ENCODE measurements at places on chromosomes 1 and 21.
A peak's percentile ranks its signal among the peaks of the same experiment; 100 is the strongest.

GRCh38 chr1:66916320-66916719 lies 8.3 kb downstream of the DNAI4 start:
- DNase-seq, result no peak

DNA sequence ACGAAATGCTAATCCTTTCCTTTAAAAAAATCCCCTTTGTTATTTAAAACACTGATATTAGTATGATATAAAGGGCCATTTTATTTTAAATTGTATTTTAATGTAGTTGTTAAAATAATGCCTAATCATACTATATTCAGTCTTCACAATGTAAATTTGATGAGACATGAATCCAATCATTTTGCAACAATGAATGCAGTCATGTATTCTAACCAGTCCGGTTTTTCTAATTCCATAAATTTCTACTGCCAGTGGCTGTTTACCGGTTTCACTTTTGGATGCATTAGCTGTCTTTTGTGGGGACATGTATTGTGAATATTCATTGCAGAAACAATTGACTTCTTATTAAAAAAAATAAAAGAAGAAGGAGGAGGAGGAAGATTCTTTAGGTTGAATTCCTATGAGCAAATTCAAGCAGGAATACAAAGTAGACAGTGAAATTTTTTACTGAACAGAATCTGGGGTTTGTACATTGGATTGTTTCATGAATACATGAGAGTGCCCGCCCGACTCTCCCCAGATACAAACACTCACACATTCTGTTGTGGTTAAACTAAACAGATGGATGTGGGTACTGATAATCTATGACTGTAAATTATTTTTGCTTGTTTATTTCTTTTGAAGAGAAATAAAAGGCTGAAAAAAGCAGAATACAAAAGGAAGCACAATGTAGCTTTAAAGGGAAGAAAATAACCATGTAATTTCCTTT lies 624.8 kb upstream of the PTBP2 start:
- DNase-seq, result no peak

DNA sequence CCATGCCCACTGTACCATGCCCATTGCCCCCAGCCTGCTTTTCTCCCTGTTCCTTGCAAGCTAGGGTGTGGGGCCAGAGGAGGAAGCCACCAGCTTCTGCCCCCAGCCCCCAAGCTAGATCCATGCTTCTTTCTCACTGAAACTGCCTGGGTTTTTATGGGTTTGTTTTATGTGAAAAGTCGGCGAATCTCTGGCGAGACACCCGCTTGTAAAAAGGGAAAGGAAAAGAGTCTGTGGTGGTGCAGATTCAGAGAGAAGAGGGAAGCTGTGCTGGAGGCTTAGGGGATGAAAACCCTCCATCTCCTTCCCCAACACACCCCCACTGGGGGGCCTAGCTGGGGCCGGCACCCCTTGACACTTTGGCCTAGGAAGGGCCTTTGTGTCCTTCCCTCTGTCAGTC lies 26.2 kb downstream of the GRHL3 start:
- DNase-seq, result no peak

GRCh38 chr21:28745131-28746016 lies 247.3 kb downstream of the LTN1 start:
- DNase-seq, result peak; percentile 84

- DNase-seq, result peak; percentile 66
Observed at GRCh38 chr1:221708076-221708571, 33.8 kb downstream of the DUSP10 start.

GRCh38 chr1:180528868-180529470 lies 26.6 kb upstream of the ACBD6 start:
- no peak for DNase-seq

- no peak for DNase-seq
Observed at GRCh38 chr1:234168061-234168724, 205.1 kb upstream of the COA6 start.

DNA sequence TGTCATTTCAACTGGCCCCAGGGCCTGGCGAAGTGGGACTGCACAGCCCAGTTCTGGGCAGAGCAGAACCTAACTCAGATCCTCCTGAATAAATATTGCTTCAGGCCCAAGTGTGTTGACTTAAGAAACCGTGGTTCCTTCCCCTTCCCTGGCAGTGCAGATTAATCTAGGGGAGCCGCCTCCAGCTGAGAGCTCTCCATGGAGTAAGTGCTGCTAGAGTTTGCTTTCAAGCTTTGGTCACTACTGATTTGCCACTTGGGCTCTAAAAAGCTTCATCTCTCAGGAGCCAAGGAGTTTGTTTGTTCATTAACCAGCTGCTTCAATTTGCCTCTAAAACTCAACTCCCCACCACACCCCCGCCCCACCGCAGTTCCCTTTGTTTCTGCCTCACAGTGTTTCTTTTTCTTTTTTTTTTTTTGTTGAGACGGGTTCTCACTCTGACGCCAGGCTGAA lies 112.1 kb downstream of the DTL start:
- DNase-seq, result no peak

DNA sequence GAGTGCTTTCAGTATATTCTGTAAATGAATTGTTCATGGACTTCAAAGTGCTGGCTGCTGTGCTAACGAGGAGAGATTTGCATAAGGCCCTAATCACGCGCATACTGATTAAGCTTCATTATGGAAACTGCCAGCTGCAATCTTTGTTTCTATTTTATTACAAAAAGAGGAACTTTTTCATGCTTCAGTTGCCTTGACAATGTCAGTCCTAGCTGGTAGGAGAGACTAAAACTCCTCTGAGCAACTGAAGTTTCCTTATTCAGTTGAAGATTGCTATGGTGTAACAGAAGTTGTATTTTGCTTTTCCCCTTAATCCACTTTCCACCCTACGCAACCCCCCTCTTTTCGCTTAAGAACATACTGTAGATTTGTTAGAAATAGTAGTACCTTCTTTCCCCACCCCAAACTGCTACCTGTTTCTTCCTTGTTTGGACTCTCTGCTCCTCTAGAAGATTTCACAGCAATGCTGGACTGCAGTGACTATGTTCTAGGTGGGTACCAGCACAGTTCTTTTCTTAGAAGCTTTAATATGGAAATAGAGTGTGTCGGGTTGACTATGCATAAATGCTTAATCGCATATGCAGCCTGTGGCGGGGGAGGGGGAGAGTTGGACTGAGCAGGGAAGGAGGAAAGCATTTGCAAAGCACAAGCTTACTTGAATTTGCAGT lies 108.3 kb downstream of the POU2F1 start:
- no peak for DNase-seq

DNA sequence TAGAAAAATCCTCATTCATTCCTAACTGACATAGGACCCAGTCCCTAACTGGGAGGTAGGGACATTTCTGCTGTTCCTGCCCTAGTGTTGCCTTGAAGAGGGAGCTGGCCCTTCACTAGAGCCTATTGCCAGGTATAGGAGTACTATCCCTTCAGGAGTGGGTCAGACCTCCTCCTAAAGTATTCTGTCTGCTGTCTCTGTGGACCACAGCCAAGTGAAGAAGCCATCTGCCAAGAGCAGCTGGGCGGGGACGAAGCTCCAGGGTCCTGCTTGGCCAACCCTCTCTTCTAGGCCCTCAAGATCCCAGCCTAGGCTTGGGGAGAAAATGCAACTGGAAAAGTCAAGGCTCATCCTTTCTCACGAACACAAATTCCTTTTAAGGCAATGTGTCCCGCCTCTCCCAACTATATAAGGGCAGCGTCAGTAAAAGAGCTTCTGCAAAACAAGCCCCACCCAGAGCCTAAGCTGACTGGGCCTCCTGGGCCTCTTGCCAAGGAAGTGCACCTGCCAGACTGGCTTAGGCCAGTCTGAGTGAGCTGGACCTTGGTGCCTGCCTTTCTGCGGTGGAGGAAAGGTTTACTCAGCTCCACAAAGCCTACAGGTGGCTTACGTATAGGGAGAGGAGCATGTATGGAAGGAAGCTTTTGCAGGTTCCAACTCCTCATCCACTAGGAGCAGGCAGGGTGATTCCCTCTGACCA lies 638 bp upstream of the TUFT1 start:
- peak; percentile 89 for DNase-seq

- DNase-seq, result no peak
Observed at GRCh38 chr1:32619701-32620485, 30.5 kb downstream of the ZBTB8OS start.

GRCh38 chr1:112383759-112384370 lies 12.1 kb upstream of the CTTNBP2NL start:
- no peak for DNase-seq

- no peak for DNase-seq
Observed at GRCh38 chr1:53336146-53336545, 8.3 kb upstream of the LRP8 start.

DNA sequence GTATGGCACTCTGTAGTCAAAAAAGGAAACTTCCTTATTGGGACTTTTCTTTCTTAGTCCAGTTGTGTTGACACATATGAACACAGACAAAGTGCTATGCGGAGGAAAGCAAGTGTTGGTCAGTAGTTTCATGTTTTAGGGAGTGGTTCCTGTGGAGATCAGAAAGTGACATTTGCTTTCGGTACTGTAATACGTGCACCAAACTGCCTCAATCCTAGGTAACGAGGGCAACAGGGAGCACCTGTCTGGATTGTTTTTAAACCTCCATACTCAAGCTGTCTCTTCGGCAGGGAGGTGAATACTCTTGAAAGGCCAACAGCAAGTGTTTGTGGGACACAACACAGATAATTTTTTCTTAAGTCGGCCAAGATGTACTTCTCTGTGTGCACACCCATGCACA lies 9.1 kb downstream of the RHOU start:
- no peak for DNase-seq

GRCh38 chr1:181152892-181153633 lies 64.6 kb downstream of the IER5 start:
- DNase-seq, result peak; percentile 81

DNA sequence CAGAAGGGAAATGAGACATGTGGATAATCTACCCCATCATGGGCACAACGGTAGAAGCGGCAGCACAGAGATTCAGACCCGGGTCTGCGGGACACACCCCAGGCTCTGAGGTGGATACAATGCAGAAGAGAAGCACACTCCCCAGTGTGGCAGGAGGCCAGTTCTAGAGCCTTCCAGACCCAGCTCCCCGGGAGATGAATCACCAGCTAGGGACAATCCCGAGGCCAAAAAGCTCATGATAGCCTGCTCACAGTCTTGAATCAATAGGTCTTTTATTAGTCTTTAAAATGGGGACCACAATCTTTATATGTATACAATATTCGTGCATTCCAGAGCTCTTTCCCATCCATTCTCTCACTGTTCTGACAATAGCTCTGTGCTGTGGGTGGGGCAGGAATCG lies 57.3 kb upstream of the DIRAS3 start:
- DNase-seq, result no peak

- DNase-seq, result no peak
Observed at GRCh38 chr1:231240531-231240882, 505 bp upstream of the GNPAT start.

- peak; percentile 36 for DNase-seq
Observed at GRCh38 chr1:234923626-234924025, 205.0 kb downstream of the TOMM20 start.

DNA sequence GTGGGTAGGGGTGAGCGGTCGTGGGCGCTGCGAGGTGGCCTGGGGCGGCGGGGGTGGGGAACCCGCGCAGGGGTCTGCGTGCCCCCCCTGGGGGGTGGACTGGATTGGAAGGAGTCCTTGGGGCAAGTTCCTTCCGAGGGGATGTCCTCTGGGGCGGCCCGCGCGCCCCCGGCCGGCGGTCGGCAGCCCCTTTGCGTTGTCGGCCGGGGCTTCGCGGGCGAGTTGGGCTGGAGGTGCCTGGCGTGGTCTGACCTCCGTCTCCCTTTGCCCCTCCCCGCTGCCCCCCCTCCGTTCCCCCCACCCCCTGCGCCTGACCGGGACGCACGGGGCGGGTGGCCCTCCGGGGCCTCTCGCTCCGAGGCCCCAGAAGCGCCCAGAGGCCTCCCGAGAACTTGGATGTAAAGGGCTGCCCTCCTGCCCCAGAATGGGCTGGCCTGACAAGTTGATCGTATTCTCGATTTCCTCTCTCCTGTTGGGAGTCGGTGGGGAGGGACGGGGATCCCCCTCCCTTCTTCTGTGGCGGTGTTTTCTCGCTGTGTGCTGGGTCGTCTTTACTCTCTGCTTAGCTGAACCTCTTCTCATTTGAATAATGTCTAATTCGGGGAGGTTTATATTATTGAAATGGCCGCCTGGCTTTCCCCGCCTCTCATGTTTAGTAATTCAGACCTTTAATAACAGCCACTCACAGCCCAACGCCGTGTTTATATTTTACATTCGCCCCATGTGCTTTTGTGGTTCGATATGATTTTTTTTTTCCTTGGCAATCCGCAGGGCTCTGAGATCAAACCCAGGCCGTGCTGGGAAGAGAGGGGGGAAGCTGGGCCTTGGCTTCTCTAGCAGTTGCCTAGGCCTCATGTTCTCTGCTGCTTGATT lies 1.3 kb downstream of the POU2F1 start:
- peak; percentile 88 for DNase-seq

- no peak for DNase-seq
Observed at GRCh38 chr1:40929155-40929554, 50.3 kb upstream of the CTPS1 start.

GRCh38 chr1:33346927-33347649 lies 26.2 kb upstream of the A3GALT2 start:
- peak; percentile 90 for DNase-seq

DNA sequence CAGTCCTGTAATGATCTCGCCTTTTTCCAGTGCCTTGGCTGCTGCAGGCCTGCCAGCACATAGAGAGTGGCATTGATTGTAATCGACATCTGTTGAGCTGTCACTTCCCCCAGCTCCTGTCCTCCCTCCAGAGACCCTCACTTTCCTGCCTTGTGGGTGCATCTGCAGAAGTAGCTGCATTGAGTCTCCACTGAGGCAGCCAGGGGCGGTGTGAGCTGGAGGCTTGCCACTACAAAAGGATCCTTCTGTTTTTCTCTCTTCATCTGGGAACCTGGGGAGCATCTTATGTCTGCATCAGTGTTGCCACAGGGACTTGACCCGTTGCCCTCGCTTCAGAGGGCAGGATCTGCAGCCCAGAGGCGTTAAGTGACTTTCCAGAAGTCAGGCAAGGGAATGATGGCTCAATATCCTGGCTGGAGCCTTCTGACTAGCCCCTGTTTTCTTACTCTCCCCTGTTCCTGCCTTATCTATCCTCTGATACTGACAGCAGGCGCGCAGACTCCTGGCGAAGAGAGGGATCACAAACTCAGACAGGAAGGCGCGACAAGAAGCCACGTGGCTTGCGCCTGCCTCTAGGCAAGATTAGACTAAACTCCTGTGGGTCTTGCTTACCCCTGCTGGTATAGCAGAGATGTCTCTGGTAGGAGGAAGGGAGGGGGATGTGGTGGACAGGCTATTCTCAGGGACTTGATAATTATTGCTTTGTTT lies 13.3 kb upstream of the FMOD start:
- DNase-seq, result peak; percentile 89

- peak; percentile 84 for DNase-seq
Observed at GRCh38 chr1:32893198-32894018, 7.1 kb downstream of the HPCA start.
